ENCODE measurements at places on chromosomes 3 and 15.

GRCh38 chr15:74193299-74193718, 9.3 kb downstream of the STRA6 start:
- peak; percentile 52 for DNase-seq

DNA sequence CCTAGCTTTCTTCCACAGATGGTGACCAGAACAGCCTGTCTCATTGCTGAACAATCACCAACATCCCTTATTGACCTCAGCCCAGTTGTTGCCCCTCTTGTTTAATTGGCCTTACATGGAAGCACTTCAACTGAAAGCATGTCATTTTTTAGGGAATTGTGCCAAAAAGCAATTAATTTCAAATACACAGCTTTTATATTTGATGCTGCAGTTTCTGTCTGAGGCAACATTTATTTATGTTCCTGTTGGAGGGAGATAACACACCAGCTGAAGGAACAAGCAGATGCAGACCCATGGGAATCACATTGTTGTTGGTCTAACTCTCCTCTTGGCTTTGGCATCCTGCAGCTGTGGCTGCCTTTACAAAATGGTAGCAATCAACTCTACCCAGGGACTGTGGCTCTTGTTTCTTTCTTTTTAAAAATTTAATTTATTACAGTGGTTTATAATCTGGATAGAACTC, 498.1 kb upstream of the RGMA start:
- no peak for DNase-seq

DNA sequence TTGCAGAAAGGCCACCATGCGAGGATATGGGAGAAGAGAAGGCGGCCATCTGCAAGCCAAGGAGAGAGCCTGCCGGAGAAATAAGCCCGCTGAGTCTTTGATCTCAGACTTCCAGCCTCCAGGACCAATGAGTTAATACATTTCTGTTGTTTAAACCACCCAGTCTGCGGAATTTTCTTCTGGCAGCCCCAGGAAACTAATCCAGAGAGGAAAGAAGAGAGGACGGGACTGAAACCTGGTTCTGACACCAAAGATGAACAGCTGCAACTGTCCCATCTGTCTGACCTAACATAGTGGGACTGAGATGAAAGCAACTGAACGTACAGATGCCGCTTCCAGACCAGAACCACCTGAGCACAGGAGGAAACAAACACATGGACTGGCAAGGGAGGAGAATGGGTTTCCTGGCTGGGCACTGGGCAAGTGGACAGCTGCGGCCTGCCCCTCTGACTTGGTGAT, 32.3 kb downstream of the VGLL4 start:
- no peak for DNase-seq

- DNase-seq: no peak
These were observed 94.6 kb upstream of the LPP start for GRCh38 chr3:188059351-188059750.

- DNase-seq: peak; percentile 26
These were observed 43.6 kb upstream of the MGLL start for GRCh38 chr3:127865941-127866340.
